ELF-1 (cell line): ENCODE measurements at places on chromosomes 1 and 21.

GRCh38 chr1:205541161-205541886 is 36.9 kb downstream of the CDK18 start:
- DNase-seq: no peak

DNA sequence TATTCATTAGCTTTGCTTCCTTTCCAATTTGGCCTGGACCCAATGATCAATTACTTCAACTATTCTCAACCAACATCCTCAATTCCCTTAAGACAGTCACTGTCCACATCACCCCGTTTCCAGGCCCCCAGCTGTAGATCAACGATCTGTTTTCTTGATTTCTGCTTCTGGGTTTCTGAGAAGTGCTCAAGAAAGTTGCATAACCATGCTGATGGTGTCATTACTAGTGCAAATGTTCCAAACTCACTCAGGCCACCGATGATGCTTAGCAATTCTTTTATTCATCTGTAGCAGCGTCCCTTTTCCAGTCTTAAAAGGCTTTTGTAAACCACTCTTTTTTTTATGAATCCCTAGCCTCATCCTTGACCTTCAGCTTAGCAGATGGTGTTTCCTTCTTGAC is 155.8 kb upstream of the PTGFR start:
- no peak for DNase-seq

GRCh38 chr1:43455213-43455889 is 1.6 kb upstream of the HYI start:
- no peak for DNase-seq

DNA sequence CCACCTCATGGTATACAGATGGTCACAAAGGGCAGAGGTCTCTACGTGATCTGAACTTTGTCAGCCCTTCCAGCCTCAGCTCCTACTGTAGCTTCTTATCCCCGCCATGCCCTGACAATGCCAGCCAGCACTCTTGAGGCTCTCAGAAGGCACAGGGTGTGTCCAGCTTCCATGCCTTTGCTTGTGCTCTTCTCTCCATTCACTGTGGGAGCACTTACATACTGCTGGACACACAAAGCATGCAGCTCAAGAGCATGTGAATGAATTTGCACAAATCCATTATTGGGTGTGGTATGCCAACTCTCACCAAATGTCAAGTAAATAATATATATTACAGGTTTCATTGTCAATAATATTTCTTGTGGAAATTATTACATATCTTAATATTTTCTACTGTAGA is 36.4 kb upstream of the MAP10 start:
- DNase-seq: no peak

DNA sequence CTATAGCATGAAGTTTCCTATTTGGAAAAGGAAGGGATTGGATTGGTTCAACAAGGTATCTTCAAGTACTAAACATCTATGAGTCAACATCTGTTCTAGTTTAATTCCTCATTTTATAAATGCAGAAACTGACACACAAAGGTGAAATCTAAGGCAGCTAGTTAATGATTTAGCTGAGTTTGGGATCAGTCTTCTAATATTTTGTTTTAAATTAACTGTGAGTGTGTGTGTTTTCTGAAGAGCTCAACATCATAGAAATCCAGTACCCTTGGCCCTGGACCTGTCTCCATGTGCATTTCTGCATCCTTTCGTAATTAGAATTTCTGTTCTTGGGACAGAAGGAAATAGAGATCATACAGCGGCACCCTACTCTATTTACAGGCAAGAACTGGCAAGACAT is 105.9 kb downstream of the RGS2 start:
- DNase-seq: no peak

DNA sequence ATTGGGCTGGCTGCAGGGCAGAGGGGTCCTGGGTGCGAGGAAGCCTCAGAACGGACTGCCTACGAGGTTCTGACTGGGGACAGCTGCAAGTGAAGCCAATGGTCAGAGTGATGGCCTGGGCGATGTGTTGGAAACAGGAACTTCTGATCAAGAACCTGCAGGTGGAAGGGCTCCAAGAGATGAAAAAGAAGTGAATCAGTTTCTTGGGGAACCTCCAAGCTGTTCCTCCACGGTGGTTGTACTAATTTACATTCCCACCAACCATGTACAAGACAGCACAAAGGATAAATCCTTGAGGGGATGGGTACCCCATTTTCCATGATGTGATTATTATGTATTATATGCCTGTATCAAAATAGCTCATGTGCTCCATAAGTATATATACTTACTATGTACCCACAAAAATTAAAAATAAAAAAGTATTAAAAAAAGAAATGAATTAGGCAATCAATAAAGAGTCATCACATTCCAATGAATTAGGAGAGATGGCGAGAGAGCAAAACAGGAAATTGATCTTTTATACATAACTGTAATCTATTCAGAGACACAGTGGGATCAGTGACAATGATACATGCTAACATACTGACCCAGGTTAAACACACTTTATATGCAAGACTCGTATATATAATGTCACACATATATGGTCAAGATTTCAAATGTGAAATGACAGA is 58.1 kb downstream of the PTPN14 start:
- DNase-seq: no peak

DNA sequence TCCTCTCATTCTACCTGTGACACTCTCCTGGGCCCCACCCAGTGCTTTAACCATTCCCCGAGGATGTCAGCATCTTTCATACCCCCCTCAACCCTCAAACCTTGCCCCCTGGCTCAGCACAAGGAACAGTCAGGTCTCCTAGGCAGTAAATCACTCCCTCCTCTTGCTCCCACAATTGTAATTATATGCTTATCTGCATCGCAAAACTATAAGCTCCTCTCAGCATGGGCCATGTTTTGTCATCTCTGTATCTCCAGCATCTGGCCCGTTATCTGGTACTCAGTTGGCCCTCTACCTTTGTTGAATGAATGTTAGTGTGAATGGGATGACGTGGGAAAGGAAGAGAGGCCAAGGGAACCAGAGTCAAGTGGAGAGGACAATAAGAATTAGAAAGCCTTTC is 2.8 kb upstream of the ELOVL1 start:
- DNase-seq: no peak

- DNase-seq: no peak
Measured at GRCh38 chr1:23720256-23720995, 22.8 kb upstream of the ELOA start.

- DNase-seq: no peak
Measured at GRCh38 chr1:2909797-2910196, 108.3 kb upstream of the TTC34 start.

GRCh38 chr1:213245260-213245910 is 194.3 kb downstream of the RPS6KC1 start:
- DNase-seq: no peak

- DNase-seq: no peak
Measured at GRCh38 chr1:206678490-206678889, 6.2 kb upstream of the MAPKAPK2 start.

DNA sequence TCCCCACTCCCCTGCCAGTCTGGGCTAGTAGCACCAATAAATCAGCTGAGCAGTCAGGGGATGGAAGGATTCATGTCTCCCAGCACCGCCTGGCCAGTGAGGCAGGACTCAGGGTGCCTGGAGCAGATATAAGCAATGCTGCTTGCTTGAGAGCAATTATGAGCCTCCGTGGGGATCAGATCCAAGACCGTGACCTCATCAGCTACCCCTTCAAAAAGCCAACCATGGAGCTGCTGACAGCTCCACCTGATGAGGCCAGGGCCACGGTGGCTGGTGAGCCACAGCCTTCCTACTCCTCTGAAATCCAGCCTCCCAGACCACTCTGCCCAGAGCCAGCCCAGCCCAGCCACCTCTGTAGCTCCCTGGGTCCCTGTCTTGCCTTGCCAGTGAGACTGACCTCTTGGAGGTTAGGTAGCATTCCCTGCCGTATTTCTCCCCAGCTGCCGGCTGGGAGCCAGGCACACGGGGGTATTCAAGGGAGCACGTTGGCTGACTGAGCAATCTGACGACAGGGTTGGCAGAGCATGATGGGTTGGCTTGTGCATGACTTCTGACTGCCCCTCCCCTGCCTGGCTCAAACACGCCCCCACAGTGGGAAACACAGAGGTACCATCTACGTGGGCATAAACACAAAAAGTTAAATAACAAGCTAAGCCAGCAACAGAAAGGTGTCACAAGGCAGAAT is 28.4 kb downstream of the SYT2 start:
- no peak for DNase-seq

DNA sequence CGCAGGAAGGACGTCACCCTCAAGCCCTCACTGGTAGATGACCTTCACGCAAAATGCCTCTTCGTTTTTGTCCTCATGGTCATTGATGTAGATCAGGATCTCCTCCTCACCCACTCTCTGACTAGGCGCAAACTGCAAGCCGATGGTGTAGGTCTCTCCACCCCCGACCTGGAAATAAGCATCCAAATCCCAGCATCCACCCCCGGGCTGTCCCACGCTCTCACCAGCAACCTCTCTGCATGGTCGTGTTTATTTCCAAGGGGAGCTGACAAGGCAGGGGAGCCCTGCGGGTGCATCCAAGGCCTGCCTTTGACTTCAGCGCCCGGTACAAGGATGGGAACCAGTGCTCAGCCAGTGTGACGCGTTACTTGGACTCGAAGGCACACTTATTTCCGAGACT is 129.0 kb downstream of the NPHP4 start:
- DNase-seq: no peak
